ENCODE measurements at places on chromosomes 3 and 15.

DNA sequence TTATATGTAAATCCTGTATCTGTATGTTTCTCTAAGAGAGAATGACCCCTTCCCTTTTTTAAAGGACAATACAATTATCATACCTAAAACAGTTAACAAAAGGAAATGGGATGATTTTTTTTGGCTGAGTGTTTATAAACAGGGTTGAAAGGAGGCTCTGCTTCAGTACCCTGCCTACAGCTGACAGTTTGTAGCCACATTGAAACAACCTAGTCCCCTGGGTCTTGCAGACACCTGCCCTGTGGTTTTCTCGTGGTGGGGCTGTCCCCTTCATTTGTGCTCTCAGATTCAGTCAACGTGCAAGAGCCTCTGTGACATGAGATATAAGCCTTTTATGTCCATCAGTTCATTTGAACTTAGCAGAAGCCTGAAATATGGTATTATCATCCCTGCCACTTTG is 2.3 kb upstream of the HMCES start:
- DNase-seq, result no peak

DNA sequence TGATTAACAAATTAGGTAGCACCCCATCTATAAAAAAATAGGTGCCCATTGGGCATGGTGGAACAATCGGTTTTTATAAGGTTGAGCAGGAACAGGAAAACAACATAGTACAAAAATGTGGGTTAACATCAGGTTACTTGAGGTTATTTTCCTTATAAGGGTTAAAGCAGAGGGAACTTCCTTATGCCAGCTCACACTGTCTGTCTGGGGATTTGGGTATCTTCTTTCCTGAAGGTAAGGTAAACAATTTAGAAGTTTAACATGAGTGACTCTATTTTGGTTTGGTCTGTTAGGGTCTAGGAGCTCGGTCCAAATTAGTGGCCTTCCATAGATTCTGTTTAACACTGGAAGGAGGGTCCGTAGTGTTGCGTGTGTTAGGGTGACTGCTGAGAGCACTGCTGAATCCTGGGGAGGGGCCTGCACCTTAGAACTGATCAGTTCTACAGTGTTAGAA is 14.7 kb downstream of the CHD2 start:
- no peak for DNase-seq

DNA sequence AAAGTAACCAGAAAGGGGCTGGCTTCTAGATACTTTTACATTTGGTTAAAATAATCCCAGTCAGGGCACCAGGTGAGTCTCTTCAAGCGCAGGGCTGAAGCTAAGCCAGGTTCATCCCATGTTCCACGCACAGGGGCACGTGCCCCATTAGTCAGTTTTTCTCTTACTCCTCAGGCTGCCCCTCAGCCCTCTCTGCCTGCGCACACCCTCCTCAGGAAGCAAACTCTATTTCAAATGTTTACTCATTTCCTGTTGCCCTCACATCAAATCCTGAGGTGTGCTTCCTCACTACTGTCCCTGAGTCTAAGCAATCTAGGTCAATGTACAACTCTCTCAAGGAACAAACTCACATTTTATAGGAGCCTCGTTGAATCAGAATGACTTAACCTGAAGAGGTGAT is 48.5 kb downstream of the THBS1 start:
- DNase-seq, result peak; percentile 32

DNA sequence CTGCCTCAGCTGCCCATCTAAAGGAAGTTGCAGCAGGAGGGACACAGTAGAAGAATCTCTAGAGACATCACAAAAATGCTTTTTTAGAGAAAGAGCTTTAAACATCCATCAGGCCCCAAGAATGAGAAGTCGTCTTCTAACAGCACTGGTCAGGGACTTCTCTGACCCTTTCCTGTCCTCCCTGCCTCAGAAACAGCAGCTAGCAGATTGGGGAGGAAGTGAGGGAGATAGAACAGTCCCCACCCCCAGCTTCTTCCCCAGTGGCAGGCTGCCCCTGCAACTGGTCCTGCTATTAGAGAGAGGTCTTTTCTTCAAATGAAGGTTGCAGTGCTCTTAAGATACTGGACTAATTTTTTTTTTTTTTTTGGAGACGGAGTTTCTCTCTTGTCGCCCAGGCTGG is 55.1 kb downstream of the PDE8A start:
- DNase-seq, result no peak

DNA sequence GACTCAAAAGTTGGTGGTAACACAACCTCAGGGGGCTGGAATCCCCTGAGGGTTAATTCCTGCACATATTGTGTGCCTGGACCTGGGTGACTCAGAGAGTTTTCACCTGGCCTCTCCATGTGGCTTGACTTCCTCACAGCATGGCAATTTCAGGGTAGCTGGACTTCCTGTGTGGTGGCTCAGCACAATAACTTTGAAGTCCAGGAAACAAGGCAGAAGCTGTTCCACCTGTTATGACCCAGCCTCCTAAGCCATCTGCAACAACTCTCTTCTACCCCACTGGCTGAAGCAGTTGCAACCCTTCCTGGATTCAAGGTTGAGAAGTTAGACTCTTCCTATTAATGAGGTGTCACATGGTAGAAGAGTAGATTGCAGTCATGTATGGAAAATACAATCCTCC is 58.4 kb downstream of the EDEM1 start:
- no peak for DNase-seq

GRCh38 chr15:40838756-40839155 is 5.1 kb upstream of the SPINT1 start:
- DNase-seq, result no peak

DNA sequence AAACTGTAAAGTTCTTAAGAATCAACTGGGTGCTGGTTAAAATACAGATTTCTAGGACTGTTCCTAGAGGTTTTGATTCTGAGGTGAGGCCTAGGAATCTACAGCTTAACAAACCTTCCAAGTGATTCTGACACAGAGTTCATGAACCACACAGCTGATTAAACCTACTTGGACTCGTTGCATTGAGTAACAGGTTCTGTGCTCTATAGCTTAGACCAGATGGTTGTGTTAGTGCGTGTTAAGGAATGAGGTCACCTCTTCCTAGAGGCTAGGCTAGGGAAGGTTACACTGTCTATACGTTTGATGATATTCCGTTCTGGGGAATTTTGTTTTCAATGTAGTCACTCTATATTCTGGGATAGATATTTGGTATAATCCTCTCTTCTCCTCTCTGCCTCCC is 21.9 kb downstream of the EID1 start:
- no peak for DNase-seq

- DNase-seq, result no peak
These were observed 14.2 kb downstream of the LRIG1 start for GRCh38 chr3:66486646-66487045.

- no peak for DNase-seq
These were observed 303.1 kb upstream of the SEMA6D start for GRCh38 chr15:47414207-47414606.

DNA sequence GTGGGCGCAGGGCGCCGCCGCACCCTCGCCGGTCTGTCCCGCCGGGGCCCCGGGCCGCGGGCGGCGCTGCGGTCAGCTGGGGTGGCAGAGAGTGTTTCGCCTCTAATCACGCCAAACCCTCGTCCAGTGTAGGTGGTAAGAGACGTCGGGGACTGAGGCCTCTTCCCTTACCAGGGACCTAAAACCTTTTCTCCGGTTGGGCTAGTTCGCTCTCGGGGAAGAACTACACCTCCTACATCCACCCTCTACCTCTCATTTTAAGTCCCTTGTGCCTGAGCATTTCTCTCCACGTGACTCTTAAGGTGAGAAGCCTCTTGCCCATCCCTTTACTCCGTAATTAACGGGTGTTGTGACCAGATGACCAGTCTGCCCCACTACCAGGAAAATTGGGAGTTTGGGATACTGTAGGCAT is 520 bp downstream of the TMEM42 start:
- no peak for DNase-seq

GRCh38 chr3:16788440-16789056 is 96.2 kb upstream of the PLCL2 start:
- DNase-seq, result no peak

DNA sequence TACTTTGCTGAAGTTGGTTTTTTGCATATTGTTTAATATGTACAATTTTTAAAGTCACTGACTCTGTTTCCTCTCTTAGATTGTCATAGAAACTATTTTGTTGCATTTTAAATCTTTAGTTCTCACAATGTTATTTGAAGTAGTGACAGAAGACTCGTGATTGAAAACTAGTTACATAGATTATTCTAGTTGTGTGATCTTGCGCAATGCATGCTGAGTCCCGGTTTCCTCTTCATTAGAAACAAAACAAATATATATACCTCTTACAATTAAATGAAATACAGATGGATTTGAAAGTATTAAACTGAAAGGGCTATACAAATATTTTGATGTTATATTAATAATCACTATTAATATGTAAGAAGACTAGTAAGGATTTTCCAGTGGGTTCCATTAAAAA is 333.0 kb downstream of the LPP start:
- no peak for DNase-seq

DNA sequence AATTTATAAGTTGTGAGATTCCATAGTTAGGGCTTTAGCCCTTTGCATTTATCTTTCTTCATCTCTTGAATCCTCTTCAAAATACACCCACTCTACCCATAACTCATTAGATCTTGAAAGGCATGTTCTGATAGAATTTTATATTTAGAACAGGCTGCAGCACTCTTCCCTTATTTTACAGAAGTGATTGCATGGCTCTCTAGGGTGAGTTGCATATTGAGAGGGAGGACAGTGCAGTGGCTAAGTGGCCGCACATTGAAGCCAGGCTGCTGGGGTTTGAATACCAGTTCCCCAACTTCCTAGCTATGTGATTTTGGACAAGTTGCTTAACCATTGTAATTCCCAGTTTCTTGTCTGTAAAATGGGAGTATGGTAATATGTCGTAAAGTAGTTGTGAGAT is 2.5 kb downstream of the CD86 start:
- no peak for DNase-seq

- DNase-seq, result no peak
These were observed 856.5 kb upstream of the ARPP21 start for GRCh38 chr3:34782871-34783270.

GRCh38 chr15:54564166-54564565 is 585.9 kb downstream of the UNC13C start:
- no peak for DNase-seq

GRCh38 chr3:30764891-30765290 is 129.6 kb downstream of the GADL1 start:
- DNase-seq, result no peak

DNA sequence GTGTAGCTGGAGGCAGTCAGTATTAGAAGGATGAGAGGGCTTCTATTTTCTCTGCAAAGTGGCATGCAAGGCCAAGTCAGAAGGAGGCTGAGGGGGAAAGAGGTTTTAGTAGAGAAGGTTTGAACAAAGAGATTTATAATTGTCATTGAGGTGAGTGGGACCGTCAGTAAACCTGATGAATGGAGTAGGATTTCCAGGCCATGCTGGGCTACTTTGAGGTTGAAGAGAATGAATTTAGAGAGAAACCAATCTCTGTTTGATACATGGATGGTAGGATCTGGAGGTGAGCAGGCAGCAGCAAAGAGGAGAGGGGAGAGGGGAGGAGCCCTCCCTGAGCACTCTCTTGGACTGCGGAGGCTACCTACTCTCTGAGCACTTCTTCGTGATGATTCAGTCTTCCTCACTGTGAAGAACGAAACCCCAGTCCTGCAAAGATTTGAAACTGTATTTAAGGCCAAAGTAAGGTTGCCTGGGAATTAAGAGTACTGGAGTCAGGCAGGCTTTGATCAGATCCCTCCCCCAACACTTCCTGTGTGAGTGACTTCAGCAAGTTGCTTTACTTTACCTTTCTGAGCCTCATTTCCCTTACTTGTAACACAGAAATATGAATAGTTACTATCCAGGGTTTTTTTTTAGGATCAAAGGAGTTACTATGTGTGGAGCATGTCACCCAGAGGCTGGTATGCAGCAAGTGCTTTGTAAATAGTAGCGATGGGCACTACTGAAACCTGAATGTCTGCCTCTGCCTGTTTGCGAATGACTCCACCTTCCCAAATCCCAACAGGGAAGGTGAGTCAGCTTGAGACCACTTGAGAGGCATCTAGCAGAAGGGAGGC is 75.8 kb downstream of the RPL39L start:
- no peak for DNase-seq

GRCh38 chr3:181328346-181328745 is 338.8 kb upstream of the DNAJC19 start:
- no peak for DNase-seq

GRCh38 chr3:178845420-178846118 is 226.0 kb downstream of the ZMAT3 start:
- DNase-seq, result no peak

- DNase-seq, result no peak
These were observed 96.2 kb upstream of the TRPM1 start for GRCh38 chr15:31197497-31198414.

DNA sequence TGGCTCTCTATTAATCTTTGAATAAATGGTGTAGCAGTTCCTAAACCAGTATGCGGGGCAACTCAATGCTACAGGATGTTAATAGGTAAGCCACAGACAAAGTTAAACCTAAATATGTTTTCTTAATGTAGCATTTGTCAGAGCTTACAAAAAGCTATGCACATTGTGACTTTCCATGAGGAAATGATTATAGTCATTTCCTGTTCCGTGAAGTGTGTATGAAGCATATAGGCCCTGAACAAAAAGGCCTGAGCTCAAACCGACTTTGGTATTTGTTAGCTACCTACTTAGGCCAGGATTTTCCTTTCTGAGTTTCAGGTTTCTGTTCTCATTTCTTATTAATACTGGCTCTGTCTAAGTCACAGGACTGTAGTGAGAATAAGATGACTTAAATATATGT is 14.2 kb downstream of the ZNF80 start:
- no peak for DNase-seq

DNA sequence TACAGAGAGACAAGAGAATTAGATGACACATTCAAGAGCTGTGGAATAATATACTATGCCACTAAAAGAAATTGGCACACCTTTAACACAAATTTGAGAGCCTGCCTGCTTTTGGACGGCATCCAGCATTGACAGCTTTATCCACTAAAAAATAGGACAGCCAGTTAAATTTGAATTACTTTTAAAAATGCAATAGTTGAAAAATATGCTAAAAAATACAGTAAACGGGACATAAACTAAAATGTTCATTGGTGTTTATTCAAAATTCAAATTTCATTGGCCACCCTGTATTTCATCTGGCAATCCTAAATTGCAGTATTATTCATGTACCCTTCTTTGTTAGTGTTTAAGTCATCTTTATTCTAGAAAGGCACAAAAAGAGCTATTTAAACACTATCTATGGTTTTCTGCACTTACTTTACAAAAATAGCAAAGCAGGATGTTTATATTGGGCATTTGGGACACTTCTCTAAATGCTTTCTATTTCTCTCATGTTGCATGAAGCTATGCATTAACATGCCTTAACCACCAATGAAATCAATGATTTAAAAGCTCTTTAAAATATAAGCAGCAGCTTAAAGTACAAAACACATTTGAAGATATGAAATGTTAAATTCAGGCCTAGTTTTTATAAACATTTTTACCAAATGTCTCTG is 160.1 kb downstream of the NEK10 start:
- no peak for DNase-seq

DNA sequence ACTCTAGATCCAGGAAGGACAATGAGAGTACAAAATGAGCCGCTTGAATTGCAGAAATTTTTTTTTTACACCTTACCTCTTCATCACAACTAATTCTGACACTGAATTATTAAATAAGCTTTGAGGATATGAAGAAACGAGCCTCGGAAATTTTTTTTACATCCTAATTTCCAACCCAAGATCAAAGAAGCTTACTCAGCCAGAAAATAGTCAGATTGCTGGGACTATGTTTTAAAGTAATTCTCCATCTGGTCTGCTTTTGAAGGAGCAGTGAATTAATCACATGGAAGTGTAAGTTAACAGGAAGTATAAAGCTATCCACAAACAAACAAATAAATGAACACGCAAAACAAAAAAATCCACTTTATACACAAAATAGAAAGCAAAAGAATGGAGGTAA is 437.0 kb upstream of the KCNMB2 start:
- no peak for DNase-seq
